ENCODE measurements at places on chromosomes 12 and 14. TPM values are rescaled to one million over a fixed set of nuclear protein-coding genes. Genes with fewer than 3 reads are reported as not detected.
A peak's percentile ranks its signal among the peaks of the same experiment; 100 is the strongest.

Gene WDHD1
- total RNA-seq: 13.0 TPM

- no peak for DNase-seq
Observed at GRCh38 chr12:81417056-81417455, 339.2 kb downstream of the ACSS3 start.

- DNase-seq: no peak
Observed at GRCh38 chr12:53602176-53602864, 23.9 kb downstream of the ATF7 start.

DNA sequence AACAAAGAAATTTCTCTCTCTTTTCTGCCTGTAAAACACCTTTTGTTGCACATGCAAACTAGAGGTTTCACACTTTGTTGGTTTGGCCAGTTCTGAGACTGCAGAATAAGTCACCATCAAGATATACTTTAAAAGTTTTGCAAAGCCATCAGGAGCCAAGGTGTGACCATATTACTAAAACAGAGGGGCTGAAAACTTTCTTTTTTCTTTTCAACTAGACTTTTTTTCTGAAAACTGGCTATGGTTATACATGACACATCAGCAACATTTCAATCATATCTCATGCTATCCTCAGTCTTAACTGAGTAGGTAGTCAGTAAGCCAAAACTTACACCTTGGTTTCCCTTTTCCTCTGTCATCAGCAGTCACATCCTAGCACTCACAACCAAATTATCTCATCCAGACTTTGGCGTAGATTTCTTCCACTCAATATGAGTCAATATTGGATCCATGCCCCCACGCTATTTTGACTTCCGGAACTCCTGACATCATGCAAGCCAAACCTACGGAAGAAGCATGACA lies 4.1 kb upstream of the IFNG start:
- no peak for DNase-seq

- peak; percentile 34 for DNase-seq
Observed at GRCh38 chr12:40946612-40947194, 241.4 kb upstream of the PDZRN4 start.

DNA sequence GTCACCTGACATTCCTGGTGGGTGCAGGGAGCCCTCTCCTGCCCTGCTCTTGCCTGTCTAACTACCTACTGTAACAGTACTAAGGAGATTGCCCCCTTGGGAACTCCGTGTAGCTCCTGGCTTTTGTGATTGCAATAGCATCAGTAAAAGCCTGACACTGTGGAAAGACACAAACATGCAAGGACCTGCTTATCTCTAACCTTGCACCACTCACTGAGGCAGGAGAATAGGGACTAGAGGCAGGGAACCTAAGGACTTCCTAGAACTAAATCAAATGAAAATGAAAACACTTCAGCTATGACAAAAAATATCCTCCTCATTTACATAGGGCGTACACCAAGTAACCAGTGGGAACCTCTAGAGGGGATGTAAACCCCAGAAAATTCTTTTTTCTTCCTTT lies 28.5 kb downstream of the TUBA1A start:
- DNase-seq: no peak

DNA sequence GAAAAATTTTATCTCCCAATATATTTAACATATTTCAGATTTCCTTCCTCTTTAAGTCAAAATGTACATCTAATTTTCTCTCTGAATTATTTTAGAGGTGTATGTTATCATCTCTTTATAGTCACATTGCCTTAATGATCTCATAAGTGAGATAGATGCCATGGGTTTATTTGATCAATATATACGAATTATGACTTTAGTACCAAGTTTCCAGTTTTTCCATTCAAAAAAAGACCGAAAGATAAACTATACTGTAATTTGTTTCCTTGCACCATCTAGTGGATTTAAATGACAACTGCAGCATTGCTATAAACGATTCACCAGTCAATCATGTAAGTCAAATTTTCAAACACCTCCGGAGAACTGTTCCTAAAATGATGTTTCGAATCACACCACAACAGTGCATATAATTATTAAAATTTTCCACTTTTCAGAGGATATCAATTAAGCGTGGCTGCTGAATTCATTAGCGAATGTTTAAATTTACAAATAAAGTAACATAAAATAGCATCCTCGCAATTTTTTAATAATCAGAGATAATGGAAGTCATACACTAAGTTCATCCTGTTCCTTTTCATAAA lies 419 bp upstream of the ATXN7L3B start:
- peak; percentile 64 for DNase-seq

DNA sequence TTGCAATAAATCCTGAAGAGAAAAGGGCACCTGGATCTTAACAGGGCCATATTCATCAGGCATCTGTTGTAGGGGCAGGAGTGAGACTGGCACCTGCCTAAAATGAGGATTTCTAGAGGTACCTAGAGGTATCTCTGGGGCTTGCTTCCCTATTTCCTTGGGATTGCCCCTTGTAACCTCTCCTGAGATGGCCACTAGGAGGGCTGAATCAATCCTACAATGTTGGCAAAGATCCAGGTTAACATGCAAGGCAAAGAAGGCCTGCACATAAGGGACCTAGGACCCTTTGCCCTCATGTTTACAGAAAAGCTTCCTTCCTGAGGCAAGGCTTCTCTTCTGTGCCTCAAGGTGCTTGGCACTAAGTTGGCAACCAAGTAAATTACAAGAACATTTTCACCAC lies 25.8 kb upstream of the CLEC4E start:
- no peak for DNase-seq

DNA sequence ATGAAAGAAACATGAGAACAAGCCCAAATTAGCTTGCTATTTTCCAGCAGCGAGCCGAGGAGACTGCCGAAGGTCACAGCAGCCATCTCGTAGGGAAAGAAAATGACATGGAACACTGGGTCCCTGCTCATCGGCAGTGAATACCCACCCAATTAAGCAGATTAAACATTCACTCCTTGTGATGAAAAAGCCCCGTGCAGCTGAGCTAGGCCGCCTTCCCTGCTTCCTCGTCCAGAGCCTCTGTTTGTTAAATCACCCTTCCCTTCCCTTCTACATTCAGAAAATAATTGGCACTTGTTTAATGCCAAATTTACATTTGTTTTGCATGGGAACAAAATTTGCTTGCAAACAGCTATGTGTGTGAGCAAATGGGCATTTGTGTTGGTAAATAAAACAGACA lies 342.5 kb downstream of the RMST start:
- no peak for DNase-seq
